ENCODE measurements at places on chromosomes 2 and 18.
A peak's percentile ranks its signal among the peaks of the same experiment; 100 is the strongest.

DNA sequence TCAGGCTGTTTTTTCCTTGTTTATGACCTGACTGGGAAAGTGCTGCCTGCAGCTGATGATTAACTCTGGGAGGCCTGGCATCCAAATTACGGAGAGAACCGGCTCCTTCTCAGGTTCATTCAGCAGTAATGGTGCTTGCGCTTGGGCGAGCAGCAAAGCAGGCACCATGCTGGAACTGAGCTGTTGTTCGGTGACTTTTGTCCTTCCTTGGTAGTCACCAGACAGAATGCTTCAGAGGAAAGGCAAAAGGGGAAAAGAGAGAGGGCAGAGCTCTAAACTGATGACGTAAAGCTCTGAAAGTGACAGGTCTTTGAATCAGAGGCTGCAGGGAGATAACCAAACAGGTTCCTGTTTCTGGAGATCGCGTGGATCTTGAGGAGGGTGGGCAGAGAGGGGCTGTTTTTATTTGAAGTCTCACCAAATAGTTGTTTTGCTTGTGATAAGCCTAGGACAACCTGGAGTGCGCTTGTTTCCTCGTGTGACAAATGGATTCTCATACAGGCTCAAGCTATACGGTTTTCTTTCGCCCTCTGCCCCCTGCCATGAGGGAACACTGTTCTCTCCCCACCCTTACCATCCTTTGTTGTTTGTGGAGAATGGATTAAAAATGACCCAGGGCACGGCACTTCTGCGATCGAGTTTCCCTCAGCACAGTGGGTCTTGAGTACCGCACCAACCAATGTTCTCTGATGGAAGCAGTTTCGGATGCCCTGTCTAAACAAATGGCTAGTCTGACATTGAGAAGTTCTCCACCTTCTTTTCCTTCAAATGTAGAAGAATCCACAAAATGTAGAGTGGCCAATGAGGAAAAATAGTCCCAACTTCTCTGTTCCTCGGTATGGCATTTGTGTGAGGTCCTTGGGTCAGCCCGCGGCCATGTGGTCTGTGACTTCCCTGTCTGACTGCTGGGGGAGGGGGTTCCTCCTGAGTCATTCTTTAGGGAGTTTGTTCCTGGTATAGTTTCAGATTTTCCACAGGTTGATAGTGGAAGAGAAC lies 1.3 kb downstream of the RASGRP3 start:
- DNase-seq: peak; percentile 1

- DNase-seq: peak; percentile 49
Measured at GRCh38 chr2:18671363-18671762, 82.0 kb upstream of the NT5C1B start.

DNA sequence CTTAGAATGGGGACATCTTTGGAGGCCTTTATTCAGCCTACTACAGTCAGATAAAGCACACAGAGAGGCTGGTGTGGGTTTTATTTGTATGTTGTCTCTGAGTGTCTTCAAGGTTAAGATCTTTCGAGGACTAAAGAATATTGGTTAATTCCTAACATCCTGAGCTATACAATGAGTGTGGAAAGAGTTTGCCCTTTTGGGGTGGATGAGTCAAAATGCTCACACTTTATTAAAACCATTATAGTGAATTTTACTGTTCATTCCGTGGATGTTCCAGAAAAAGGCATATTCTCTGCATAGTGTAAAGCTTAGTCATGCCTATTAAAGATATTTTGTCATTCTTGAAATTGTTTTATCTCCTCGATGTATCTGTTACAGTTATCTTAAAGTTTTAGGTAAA lies 29.1 kb upstream of the SLC38A11 start:
- DNase-seq: no peak

DNA sequence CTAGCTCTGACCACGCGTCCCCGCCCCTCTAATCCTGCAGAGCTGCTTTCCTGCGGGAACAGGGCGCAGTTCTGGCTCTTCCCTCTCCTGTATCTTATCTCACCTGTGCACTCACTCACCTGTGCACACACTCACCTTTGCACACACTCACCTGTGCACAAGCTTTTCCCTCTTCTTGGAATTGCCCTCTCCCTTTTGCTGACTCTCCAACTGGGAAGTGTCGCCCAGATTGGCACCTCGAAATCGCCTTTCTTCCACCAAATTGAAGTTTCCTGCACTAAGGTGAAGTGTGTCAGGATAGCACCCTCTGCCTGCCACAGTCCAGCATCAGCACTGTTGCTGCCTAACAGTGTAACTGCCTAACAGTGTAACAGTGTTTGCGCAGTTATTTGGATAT lies 566 bp upstream of the CMPK2 start:
- peak; percentile 47 for DNase-seq

GRCh38 chr2:234570476-234570875 lies 73.6 kb upstream of the ARL4C start:
- DNase-seq: no peak

- DNase-seq: no peak
Measured at GRCh38 chr2:8575834-8576423, 105.9 kb upstream of the ID2 start.

DNA sequence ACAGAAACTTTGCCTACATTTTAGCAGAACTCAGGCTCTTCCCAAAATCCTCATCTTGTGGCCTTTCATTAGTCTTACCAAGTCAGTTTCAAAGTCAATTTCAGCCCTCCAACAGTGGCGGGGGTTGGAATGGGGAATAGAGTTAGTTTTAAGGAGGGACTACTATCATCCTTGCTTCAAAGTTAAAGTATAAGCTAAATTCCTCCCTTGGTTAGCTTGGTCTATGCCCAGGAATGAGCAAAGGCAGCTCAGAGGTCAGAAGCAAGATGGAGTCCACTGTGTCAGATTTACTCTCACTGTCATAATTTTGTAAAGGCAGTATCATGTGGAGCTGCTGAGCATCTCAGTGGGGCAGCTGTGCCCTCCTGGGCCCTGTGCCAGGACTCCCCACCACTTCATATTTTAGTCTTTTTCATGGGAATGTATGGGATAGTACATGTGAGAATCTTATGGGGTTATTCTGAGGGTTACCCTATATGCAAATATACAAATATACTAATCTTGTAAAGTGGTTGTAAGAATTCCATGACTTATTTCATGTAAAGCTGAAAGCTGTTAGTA lies 145.2 kb upstream of the MMADHC start:
- DNase-seq: no peak

- peak; percentile 57 for DNase-seq
Measured at GRCh38 chr2:36705326-36706020, 9.0 kb downstream of the VIT start.

DNA sequence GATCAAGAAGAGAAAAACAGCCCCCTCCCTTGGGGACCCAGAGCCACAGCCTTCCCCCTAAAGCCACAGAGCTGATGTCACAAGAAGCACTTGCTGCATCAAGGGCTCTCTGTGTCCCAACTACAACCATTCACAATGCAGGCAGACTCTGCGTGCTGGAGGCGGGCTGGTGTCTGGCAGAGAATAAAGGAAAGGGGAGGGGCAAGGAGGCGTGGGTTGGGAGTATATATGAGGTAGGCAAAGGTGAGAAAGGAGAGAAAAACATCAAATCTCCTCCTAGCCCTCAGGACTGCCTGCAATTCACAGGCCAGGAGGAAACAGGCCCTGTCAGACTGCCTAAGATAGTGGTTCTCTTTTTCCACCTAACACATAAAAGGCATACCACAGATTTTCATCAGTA lies 48.8 kb upstream of the IHH start:
- DNase-seq: peak; percentile 27

- DNase-seq: no peak
Measured at GRCh38 chr2:224925061-224925809, 117.0 kb downstream of the DOCK10 start.

DNA sequence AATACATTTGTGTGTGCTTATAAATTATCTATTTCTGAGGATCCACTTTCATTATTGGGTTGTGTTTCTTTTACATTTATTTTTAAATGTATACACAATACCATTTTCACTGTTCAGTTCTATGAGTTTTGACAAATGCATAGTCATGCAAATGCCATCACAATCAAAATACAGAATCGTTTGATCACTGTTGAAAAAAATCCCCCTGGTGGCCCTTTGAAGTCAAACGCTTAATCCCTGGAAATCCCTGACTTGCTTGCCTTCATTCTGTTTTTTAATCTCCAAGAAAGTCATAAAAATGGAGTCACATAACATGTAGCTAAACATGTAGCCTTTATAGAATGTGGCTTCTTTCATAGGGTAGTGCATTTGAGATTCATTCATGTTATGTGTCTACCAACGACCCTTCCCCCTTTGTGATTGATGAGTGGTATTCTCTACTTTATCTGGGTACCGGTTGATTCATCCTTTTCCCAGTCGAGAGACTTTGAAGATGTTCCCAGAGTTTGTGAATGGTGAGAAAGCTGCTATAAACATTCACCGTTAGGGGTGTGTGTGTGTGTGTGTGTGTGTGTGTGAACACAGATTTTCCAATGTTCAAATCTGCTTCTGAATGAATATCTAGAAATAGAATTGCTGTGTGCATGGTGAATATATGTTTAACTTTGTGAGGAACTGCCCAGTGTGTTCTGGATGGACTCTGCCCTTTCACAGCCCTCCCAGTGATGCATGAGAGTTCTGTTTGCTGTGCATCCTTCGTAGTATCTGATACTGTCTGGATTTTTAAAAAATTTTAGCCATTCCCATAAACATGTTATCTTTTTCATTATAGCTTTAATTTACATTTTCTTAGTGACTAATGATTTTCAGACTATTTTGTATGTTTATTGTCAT lies 173.6 kb downstream of the GALR1 start:
- no peak for DNase-seq

- DNase-seq: no peak
Measured at GRCh38 chr2:28096421-28096820, 205.9 kb downstream of the BABAM2 start.

- DNase-seq: no peak
Measured at GRCh38 chr2:127574656-127575055, 39.2 kb downstream of the MYO7B start.

GRCh38 chr18:10114717-10115463 lies 201.1 kb downstream of the VAPA start:
- no peak for DNase-seq

DNA sequence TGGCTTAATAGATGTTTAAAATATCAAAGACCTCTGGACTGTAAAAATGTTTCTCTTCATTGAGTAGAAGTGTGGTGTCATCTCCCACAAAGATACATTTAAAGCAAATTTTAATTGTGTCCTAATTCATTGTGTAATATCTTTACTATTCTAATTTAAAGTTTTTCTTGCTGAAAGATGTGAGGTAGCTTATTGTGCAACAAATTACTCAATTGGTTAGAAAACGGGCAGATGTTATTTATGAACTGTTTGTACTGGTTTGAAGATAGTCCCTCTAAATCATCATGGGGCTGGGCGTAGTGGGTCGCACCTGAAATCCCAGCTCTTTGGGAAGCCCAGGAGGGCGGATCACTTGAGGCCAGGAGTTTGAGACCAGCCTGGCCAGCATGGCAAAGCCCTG lies 65.3 kb downstream of the CYBRD1 start:
- DNase-seq: peak; percentile 15

DNA sequence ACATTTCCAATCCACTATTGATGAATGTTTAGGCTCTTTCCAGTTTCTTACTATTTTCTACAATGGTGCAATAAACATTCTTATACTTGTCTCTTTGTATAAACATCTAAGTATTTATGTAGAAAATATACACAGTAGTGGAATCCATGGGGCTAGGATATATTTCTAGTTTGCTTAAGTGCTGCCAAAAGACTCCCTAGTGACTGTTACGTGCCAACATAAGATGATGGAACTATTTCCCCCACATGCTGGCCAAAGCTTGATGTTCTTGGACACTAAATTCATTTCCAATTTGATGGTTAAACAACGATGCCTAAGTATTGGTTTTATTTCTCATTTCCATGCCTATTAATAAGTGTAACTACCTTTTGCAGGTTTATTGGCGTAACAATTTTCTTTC lies 378.4 kb upstream of the HNRNPA3 start:
- DNase-seq: no peak

GRCh38 chr2:98547092-98547790 lies 61.1 kb downstream of the COA5 start:
- DNase-seq: no peak

DNA sequence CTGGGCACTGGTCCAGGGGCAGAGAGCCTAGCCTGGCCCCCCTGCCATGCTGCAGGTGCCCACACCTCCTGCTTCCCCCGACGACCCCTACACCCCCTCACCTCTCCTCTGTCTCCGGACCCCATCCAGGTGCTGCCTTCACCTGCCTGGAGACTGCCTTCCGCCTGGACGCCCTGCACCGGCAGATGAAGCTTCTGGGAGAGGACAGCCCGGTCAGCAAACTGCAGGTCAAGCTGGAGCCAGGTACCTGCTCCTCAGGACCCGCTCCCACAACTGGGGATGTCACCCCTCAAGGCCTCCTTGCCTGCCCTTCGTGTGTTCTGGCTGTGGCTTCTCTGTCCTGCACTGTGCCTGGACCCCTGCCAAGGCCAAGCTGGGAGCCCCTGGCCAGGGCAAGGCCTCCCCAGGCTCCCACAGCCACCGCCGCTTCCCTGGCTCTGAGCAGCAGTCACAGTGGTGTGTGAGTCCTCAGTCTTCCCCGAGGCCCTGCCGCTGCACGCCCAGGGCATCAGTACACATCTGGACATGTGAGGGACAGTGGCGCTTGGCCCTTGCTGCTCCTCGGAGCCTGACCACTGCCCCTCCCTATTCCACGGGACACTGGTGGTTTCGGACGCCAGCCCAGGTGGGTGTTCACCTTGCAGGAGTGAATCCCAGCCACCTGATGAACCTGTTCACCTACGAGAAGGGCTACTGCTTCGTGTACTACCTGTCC lies 6.3 kb downstream of the RNPEPL1 start:
- DNase-seq: no peak

Data from epithelial cell of esophagus (primary cell).